Endothelial cell (in vitro differentiated cells): ENCODE measurements at places on chromosomes 1 and 21.

DNA sequence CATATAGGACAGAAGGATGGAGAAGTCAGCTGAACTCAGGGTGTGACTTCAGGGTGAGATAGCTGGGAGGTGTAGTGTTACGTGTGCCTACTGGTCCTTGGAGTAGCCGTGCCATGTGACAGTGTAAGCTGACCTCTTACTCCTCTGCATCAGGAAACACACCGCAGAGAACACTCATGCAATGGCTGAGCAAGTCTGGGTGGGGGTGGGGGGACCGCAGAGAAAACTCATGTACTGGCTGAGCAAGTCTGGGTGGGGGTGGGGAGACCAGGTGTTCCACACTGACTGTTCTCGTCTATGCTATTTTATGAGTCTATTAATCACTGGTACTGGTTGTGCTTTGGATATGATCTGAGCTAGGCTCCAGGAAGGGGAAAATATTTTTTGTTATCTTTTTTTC, 233.1 kb downstream of the PAPPA2 start:
- DNase-seq = no peak

DNA sequence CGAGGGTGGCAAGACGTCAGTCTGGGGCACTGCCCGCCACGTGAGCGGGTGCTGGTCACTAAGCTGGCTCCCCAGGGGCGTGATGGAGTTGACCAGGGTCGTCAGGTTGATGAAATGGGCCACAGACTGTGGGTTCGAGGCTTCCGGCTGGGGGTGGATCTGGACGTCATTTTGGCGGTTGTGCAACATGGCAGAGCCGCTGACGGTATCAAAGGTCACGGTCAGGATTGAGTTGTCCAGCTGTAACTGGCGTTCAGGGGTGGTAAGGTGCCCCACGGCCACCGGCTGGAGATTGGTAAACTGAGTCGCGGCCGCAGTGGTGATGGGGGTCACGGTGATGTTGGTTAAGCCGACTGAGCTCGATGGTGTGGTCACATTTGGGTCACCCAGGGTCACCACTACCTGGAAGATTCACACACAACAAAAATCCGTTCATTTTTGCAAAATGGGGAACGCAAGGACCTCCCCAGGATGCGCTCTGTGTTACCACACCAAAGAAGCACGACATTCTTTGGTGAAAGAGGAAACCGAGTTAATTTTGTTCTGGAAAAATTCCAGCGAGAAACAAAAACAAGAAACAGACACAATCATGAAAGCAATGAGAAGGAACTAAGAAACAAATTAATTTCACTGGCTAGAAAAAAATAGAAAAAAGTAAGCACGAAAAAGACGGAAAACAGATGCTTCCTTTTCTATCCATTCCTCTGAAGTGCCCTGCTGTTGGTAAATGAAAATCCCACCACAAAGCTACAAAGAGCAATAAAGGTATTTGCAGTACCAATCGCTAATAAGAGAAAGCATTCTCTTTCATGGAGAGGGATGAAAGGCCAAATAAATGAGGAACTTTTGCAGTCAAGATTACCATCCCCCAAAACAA, 34.7 kb upstream of the RIPK4 start:
- no peak for DNase-seq

DNA sequence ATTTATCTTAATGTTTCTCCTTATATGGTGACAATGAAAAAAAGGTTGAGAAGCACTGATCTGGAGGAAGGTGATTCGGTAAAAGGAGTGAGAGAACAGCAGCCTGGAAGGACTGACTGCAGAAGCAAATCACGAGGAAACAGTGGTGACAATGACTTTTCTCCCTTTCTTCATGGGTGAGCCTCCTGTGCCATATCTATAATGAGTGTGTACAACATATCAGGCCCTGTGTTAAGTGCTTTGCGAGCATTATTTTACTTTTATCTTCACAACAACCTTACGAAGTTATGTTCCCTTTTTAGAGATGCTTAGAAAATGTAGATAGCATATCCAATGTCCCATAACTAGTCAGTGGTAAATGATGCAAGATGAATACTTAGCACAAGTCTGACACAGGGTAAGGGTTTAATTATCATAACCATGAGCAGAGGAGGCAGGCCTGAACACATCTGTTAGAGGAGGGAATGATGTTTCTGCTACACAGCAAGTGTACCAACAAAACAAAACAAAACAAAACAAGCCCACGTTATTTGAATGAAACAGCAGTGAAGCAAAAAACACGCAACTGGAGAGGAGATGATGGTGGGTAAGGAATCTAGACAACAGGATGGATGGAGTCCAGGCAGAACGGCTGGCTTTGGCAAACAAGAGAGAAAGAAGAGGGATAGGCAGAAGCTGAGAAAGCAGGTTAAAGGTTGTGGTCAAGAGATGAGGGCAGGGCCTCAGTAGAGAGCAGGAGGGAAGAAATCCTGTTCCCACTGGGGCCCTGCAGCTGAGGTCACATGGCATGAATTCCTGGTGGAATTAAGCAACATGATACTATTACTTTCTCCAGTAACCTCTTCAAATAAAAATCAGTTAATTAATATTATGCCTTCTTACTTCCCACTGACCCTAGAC, 29.6 kb downstream of the GNG12 start:
- DNase-seq = no peak

DNA sequence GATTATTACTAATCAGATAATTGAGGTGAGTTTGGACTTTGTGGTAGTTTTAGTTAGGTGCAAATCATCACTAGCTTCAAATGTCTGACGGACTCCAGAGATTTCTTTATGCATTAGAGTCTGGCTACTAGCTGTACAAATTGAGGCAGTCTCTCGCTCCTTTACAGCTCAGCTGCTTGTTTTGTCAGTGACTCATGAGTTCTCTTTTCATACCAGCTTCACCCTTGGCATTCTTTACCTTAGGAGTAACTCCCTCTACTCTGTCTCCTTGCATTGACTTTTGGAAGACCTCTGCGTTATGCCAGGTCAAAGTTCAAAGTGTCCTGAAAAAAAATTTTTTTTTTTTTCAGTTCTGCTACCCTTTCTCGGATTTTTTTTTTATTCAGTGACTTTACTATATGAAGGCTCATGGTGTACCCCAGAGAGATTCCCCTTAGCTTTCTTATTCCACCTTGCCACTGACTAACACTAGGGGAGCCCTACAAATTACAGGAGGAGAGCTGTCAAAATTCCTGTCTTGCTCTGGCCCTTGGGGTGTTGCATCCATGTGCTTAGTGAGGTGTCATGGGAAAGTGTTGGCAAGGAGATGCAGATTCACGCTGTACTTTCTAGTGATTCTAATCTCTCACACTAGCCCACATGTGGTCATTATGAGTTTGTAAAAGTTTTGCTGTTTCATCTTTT, 576.6 kb downstream of the ADGRL2 start:
- no peak for DNase-seq

DNA sequence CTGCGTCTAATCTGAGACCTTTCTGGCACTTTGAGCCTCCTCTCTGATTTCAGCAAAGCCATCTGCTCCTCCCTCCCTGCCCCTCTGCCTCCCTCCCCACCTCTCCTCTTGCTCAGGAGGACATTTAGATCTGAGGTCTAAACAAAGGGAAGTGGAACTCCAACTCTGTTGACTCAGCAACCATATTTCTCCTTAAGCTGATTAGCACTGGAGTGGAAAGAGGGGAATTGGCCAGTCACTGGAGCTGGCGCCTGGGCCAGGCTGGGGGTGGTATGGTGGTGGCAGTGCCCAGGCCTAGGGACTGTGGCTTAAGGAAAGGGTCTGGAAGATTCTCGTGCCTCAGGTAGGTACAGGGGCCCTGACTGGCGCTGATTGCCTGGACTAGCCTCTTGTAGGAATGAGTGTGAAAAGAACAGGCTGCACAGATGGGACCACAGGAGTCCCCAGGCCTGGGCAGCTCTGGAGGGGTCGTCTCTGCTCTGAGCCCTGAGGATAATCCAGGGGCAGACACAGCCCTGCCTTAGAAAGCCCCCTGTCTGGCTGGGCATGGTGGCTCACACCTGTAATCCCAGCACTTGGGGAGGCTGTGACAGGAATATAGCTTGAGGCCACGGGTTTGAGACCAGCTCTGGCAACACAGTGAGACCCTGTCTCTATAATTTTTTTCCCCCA, 11.9 kb downstream of the SH2D2A start:
- DNase-seq = no peak

DNA sequence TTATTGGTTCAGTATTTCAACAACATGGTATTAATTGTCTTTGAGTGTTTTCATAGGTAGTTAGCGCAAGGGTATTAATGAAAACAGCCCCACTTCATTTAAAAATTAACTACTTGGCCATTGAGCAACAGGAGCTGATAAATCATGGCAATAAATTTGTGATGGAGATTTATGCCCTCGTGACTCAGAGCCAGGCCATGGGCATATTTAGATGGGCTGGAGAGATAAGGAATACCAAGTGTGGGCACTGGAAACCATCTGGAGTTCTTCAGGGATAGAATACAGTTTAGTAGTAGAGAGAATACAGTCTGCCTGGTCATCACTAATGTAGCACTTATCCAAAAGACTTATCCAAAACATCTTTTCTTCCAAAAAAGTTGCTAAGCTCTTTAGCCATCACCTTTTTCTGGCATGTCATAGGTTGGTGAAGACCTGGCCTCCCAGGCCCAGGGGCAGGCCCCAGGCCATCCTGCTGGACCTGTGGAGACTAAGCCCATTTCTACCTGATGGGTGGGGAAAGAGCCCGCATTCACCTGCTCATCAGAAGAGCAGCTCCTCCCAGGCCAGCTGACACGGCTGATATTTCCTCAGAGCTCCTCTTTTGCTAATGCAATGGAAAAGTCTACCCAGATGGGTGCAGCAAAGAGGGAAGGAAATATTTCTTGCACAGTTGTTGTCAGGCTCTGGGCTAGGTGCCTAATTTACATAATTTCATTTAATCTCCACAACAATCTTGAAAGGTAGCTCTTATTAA, 238.0 kb downstream of the TM2D1 start:
- DNase-seq = no peak

- DNase-seq = no peak
These were observed 5.9 kb downstream of the TP73 start for GRCh38 chr1:3658231-3658615.

DNA sequence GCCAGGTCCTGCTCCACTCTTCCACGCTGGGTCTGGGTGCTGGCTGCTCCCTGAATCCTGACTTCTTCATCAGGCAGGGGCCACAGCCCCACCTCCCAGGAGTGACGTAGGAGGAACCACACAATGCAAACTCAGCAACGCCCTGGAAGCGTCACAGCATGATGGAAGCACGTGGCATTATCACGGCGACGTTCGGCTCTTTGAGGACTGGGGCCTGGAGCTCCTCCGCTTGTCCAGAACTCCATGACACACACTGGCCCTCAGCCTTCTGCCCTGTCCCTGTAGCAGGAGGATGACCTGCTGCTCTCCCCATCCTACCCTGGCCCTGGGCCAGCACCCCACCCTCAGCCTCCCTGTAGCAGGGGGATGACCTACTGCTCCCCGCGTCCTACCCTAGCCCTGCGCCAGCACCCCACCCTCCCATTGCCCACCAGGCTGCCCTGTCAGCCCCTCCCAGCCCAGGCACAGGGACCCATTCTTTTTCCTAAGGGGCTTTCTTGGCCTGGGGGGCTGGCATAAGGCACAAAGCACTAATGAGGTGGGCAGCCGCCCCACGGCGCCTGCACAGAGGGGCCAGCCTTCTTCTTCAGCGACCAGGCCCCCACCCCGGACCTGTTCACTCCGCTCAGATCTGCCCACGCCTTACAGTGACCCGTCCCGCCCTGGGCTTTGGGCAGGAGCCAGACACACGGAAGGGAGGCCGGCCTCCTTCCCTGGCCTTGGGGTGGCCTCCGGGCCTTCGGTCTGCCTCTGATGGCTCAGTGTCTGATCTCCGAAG, 65.7 kb downstream of the DHRS3 start:
- no peak for DNase-seq
